ENCODE measurements at places on chromosomes 16 and 17.

DNA sequence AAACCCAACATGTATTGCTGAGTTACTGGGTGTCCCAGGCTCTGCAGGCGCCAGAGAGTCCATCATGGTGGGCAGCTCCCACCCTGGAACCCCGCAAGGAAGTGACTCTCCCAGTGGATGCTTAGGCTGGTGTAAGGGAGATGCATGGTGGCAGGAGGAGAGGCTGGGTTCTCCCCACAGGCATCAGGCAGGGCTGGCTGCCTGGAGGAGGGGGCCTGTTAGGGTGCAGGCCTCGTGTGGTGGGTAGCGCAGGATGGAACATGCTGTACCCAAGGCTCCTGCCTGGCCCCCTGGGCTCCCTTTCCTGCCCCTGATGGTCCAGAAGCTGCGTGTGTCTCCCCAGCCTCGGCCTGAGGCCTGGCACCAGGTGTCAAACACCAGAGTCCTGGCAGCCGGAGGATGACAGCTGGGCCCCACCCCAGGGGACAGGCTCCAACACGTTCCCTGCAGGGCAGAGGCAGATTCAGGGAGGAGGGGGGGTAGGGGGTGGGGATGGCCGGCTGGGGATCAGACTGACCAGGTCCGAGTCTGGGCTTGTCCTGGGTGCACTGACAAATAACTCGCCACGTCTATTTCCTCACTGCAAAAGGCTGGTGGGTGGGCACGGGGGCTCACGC lies 40.2 kb upstream of the CIBAR2 start:
- no peak for DNase-seq

DNA sequence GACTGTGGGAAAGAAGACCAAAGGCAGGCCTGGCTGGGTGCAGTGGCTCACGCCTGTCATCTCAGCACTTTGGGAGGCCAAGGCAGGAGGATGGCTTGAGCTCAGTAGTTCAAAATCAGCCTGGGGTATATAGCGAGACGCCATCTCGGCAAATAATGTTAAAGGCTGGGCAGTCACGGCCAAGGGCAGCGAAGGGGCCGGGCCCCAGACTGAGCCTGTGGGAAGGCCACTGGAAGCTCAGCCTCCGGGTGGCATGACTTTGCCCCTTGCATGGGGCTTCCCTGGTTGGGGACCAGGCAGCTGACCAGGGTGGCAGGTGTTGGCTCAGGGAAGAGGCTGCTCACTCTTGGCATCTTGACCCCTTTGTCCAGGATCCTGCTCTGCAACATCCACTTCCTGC lies 14.0 kb upstream of the CD300LD start:
- no peak for DNase-seq

- no peak for DNase-seq
Observed at GRCh38 chr17:37848690-37849616, 75.3 kb upstream of the TBC1D3K start.

- DNase-seq = no peak
Observed at GRCh38 chr16:77404775-77405174, 30.1 kb downstream of the ADAMTS18 start.

DNA sequence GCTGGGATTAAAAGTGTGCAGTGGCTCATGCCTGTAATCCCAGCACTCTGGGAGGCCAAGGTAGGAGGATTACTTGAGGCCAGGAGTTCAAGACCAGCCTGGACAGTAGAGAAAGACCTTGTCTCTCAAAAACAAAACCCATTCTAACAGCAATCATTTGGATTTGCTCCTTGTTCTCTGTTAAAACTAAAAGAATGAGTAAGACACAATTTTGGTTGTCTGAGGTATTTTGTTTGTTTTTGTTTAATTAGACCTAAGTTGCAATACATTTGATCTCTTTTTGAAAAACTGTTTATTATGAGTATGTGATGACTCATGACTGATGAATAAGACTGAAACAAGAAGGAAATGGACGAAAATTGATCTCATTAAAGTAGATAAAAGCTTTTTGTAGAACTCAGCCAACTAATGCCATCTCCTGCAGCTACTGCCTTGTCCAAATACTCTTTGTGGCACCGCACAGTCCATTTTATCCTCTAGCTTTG lies 29.0 kb downstream of the GLG1 start:
- no peak for DNase-seq

DNA sequence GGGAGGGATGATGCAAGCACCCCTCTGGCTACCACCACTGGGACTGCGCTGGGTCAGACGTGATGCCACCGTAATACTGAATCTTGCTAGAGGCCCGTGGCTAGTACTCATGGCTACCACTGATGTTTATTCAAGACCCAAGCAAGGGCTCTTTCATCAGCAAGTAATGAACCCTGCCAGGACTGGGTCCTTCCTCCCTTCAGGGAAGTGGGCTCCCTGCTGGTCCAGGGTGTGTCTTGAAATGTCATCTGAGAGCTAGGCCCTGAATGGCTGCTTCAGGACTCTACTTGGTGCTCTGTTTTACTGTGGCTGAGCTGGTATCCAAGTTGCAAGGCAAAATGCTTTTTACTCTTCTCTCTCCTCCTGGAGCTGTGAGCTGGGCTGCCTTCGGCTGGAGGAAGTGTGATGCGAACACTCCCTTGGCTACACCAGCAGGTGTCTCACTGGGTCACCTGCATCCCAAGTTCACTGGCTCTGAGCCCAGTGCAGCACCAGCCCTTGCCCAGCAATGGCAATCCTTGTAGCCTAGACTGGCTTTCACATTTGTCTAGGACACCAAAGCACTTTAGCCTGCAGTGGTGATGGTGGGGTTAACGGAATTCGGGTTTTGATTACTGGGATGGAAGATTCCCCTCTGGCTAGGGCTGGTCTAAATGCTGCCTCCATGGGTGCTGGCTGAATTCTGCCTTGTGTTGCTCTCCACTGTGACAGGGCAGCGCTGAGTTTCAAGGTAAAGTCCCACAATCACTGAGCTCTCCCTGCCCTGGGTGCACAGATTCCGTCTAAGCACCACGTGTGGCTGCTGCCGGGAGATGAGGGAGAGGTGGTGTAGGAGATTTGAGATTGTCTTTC lies 98.6 kb downstream of the USP22 start:
- no peak for DNase-seq

DNA sequence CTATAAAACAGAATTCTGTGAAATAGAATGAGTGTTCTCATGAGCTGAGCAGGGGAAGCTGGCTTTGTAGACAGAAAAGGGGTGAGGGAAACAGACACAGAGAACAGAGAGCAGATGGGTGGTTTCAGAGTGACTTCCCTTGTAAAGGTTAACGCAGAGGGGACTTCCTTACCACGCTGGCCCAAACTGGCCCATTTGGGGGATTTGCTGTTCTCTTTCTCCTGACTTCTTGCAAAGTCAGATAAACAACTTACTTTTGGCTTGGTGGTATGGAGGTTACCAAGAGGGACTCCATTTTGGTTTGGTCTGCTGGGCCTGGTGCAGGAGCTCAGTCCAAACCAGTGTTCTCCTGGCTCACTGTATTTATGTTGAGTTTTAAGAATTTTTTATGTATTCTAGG lies 48.4 kb downstream of the SEC14L1 start:
- no peak for DNase-seq

GRCh38 chr17:33396818-33397217 lies 103.7 kb upstream of the ASIC2 start:
- no peak for DNase-seq

All from CMK (cell line).